NCI-H2029 treated with DMSO at 0.1 percent for 48 hours (cell line): ENCODE measurements at places on chromosomes 3 and 15.

DNA sequence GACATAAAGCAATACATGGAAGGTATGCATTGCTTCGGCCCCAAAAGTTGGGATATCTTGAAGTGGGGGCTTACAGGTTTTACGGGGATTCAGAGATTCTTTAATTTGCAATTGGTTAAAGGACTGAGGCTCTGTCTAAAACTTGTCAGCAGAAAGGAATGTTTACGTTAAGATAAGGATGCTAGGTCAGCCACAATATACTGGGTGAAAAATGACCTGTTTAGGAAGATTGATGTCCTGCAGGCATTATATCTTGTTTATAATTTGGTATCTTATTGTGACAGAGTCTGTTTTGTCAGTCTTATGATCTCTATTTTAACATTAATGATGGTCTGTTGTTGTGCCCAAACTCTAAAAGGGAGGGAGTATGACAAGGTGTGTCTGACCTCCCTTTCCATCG lies 15.3 kb upstream of the CCNDBP1 start:
- DNase-seq, result no peak

- no peak for DNase-seq
These were observed 81.2 kb upstream of the CDV3 start for GRCh38 chr3:133492159-133492741.

DNA sequence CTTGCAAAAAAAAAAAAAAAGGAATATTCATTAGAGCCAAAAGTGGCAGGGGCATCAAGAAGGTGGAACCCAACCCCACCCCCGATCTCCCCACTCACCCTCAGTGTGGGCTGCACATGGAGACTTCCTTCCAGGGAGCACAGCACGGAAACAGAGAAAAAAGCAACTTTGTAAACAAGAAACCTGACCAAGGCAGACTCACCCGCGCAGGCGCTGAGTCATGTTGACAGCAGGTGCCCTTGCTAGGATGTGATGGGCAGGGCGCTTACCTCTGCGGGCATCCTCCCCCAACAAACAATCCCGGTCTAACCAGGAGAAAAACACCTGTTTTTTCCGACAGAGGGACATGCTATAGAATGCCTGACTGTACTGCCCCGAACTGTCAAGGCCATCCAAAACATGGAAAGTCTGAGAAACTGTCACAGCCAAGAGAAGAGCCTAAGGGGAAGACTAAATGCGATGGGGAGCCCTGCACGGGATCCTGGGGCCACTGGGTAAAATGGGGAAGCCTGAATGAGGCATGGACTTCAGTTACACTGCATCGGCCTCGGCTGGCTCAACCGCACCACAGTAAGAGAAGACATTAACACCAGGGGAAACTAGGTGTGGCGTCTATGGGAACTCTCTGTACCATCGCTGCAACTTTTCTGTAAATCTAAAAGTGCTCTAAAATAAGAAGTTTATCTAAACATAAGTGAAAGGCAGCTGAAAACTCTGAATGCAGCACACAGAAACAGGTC lies 66.7 kb upstream of the GATA2 start:
- no peak for DNase-seq

DNA sequence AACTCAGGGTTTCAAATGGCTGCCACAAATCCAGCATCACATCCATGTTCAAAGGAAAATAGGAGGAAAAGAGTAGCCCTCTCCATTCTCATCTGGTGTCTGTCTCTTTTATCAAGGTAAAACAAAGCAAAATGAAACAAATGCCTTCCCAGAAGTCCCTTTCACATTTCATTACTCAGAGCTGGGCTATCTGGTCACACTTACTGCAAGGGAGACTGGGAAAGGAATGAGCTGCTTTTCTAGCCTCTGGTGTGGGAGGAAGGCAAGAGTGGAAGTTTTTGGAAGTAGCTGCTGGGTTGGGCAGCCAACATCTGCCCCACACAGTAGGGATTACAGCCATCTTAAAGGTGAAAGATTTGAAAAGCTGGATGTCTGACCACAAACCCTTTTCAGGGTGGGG lies 51.8 kb downstream of the KLF15 start:
- no peak for DNase-seq

GRCh38 chr3:33993631-33994030 lies 195.2 kb downstream of the PDCD6IP start:
- DNase-seq, result no peak

GRCh38 chr3:41258239-41258800 lies 59.0 kb downstream of the CTNNB1 start:
- DNase-seq, result no peak
